ENCODE measurements at places on chromosomes 5 and 9. TPM values are rescaled to one million over a fixed set of nuclear protein-coding genes. Genes with fewer than 3 reads are reported as not detected.

DNA sequence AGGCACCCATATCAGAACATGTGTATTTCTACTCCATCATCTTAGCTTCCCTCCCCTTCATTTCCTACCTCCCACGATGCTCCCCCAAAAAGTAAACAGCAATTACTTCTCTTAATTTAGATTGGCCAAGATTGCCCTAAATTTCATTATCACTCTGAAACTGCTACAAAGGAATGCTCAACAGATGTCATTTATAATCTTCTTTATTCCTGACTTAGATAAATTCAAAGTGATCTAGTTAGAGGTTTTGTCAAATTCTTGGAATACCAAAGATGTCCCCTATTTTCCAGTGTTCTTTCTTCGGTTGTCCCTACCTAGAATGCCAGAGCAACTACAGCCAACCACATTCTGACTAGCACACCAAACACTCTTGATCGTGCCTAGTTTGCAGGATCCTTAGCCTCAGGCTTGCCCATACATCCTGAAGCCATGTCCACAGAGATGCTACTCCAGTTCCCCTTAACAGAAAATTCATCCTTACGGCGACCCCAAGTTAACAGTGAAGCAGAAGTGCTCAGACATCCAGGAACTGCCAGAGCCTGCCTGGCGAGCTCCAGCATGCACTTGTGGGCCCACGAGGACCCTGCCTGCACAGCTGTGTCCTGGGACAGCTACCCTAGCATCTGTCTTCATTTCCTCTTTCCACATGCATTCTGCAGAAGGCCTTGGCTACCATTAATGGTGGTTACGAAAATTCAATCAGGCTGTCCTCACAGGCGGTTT lies 31.6 kb downstream of the DAP start:
- no peak overlapping the region for H3K4me3 ChIP-seq
- no peak for DNase-seq
- H3K27ac ChIP-seq = no peak overlapping the region
- no peaks in the 10 kb centered on the region for H3K27me3 ChIP-seq
- no peaks in the 10 kb centered on the region for H3K4me1 ChIP-seq

DNA sequence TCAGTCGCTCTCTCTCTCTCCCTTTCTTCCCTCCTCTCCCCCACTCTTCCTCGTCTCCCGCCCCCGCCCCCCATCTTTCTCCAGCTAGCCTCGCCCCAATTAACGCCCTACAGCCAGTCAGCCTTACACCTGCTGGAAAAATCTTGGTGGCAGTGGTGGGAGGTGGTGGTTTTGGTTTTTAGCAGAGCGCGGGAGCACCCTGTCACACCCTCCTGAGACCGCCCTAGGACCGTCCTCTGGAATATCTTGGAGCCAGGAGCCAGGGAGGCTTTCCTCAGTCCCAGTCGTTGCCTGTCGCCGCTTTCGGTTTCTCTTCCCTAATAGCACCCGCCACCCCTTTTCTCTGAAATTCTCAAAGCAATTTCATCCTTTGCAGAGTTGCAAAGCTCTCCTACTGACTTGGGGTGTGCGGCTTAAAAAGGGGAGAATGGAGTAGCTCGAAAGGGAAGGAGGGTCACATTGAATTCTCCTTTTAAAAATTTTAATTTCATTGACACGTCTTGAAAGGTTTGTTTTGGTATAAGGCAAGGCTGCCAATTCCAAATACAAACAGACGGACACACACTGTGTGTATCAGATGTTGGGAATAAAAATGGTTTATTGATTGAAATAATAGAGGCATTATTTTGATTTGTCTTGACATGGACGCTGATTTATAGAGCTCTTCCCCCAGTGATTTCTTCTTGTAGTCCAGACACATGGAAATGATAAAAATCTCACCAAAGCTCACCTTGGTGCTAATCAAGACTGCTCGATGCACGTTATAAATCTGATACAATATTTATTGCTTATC lies 301.3 kb downstream of the PARP8 start:
- H3K36me3 ChIP-seq = no peaks in the 10 kb centered on the region
- DNase-seq = no peak
- H3K4me1 ChIP-seq = no peaks in the 10 kb centered on the region
- no peak overlapping the region for H3K27ac ChIP-seq

- H3K27me3 ChIP-seq = no peaks in the 10 kb centered on the region
- DNase-seq = no peak
- no peaks in the 10 kb centered on the region for H3K36me3 ChIP-seq
- no peak overlapping the region for H3K4me3 ChIP-seq
- no peak overlapping the region for H3K27ac ChIP-seq
Observed at GRCh38 chr5:64653766-64654560, 36.3 kb upstream of the SHISAL2B start.

DNA sequence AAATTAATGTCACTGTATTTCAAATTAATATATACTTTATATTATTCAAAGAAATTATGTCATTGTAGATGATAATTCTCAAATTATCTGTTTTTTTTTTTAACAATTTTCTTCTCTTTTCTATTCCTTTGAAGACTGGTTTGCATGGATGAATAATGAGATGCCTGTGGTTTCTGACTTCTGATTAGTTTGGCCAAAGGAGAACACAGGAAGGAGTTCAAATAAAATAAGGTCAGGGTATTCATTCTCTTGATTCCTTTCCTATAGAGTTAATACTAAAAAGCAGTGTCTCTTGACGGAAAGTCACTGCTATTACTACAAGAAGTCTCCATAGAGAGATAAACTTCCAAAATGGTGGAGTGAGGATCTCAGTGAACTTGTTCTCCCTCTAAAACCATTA lies 279.6 kb upstream of the FTMT start:
- no peaks in the 10 kb centered on the region for H3K4me1 ChIP-seq
- DNase-seq = no peak
- H3K27ac ChIP-seq = no peak overlapping the region
- H3K36me3 ChIP-seq = no peaks in the 10 kb centered on the region
- no peaks in the 10 kb centered on the region for H3K27me3 ChIP-seq

DNA sequence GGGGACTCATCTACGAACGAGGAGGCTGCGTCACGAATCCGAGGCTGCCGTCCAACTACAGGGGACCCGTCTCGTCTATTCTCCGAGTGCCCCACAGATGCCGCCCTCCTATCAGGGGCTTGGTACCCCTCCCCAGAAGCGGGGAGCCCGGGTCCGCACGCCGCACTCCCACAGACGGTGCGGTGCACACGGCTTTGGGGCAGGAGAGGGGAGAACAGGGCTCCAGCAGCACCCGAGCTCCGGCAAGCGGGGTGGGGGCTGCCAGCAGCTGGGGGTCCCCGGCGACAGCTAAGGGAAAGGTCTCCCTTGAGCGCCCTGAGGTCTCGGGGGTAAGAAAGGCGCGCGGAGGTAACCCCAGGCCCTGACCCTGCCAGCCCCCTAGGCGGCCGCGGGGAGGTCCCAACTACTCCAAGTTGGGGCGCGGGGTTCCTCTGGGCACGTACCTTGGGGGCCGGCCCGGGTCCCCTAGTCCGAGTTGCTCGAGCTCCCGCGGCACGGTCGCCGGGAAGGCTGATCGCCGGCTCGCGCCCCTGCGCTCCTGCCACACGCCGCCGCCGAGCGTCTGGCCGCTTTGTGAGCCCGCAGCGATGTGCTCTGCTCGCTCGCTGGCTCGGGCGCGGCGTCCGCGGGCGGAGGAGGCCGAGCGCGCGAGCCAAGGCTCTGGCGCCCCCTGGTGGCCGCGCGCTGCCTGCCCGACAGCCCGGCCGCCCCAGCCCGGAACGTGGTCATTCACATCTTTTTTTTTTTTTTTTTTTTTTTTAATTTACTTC lies at the start of gene SPOCK1:
TSS of gene SPOCK1 (minus strand) at position 591 of the 770 bp plus-strand sequence.
- no peak within 1 kb of the TSS for H3K27ac ChIP-seq
- DNase-seq = no peak
- H3K36me3 ChIP-seq = no peaks in the 10 kb centered on the region
- no peak within 1 kb of the TSS for H3K4me3 ChIP-seq

- DNase-seq = no peak
- H3K27me3 ChIP-seq = no peaks in the 10 kb centered on the region
- H3K36me3 ChIP-seq = no peaks in the 10 kb centered on the region
- H3K4me1 ChIP-seq = no peaks in the 10 kb centered on the region
- no peak overlapping the region for H3K27ac ChIP-seq
Observed at GRCh38 chr5:30069441-30070263, 1123.8 kb upstream of the CDH6 start.

Gene OR1Q1
- total RNA-seq = not detected

Gene C9orf50
- total RNA-seq = not detected

Gene UNC13B
- total RNA-seq = 20.8 TPM
